ENCODE measurements at places on chromosomes 3 and 15.

- ATAC-seq: peak; percentile 84
These were observed at the start of the genes OSBPL10 and ZNF860 for GRCh38 chr3:31981206-31982181. TSS of gene OSBPL10 (minus strand) at chr3:31981262. CDS start at chr3:31981179, 83 bp downstream. TSS of gene ZNF860 (plus strand) at chr3:31981750. CDS start at chr3:31989080, 7,330 bp downstream.

DNA sequence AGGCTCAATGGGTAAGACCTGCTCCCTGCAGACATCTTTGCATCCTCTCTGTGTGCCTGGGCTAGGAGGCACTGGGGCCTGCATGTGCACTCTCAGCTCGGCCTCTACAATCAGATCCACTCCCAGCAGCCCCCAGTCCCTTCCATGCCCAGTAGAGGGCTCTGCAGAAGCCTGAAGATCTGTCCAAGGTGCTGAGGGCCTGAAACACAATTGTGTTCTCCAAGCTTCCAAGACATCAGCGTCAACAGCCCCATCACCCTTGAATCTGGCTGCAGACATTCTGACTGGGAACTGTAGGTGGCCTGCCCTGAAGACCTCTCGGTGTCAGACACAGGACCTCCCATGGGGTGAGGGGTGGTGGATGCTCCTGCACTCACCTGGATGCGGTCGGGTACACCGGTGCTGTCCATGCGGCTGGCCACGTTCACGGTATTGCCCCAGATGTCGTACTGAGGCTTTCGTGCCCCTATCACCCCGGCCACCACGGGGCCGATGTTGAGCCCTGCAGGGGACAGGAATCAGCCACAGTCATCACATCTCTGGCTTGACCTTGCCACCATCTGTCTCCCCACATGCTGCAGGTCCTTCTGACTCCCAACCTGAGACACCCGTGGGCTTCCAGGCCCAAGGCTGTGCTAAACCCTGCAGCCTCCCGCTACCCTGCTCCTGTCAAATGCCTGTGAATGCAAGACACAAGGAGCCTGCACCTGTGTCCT lies 84.7 kb downstream of the SEC22A start:
- ATAC-seq: peak; percentile 32

DNA sequence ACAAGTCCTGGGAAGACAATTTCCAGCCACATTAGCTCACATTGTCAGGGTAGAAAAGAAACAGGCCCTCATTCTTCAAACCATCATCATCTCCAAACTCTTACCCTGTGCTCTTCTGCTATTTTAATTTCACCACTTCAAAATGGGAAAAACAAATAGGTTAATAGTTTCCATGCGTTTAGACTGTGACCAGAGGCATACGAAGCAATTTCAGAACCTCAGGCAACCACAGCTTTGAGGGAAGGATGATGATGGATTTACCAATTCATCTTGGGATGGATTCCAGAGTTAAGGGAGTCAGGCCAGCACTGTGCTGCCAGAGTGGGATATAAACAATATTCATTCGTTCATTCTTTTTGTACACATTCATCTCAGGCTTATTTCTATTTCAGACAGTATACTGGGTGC lies 307.8 kb upstream of the TPRG1 start:
- no peak for ATAC-seq

DNA sequence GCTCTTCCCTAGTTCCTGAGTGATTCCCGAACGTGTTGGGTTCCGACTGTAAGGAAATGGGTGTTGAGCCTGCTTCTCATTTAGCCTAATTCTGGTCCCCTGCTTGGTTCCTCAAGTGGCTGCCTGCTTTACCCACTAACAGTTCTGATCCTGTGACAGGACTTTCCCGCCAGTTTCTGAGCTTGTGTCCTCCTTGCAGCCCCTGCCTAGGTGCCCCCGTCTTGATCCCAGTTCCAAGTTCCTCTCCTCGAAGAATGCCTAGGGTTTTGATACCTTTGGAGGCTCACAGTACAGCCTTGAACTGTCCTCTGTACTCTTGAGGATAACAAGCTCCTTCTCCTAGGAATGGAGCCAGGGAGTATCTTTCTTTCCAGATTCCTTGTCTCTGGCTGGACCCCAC lies 12.0 kb upstream of the RASGRF1 start:
- no peak for ATAC-seq

DNA sequence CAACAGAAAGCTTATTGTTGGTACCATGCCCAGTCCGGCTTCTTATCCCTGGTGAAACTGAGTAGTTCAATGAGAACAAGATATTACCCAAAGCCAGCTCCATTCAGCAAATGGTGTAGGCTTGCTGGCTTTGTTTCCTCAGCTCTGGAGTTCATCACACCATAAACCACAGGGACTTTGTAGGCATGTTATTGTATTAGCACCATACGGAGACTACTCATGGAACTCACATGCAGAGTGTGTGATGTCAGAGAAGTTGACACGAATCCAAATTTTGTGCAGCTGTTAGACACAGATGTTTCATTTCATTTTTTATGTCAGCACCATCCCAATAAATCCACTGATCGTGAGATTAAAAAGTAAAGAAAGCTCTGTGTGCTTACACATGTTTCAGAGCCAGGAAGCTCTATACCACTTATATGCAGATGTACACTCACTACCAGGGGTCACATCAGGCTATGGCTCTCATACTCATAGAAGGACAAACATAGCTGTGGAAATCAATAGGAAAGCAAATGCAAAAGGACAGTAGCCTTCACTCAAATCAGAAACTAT lies 63.4 kb upstream of the LEKR1 start:
- ATAC-seq: no peak

All from stimulated activated memory B cell treated with anti-CD40 and anti-IgM and Interleukin-4, amounts not matched to agents 10 μg/mL and 1 μg/mL and 100 μg/mL, for 72 hours (primary cell).